ENCODE measurements at places on chromosomes 3 and 15. TPM values are rescaled to one million over a fixed set of nuclear protein-coding genes. Genes with fewer than 3 reads are reported as not detected.

PLA2G4E gene
- not detected for total RNA-seq

DZIP3 gene
- 7.6 TPM for total RNA-seq

RFT1 gene
- total RNA-seq, result 6.8 TPM

EXD1 gene
- total RNA-seq, result not detected

PATL2 gene
- total RNA-seq, result 4.5 TPM

All from right atrium auricular region (tissue), 2 donors.